Lower lobe of right lung (tissue), 2 donors: ENCODE measurements at places on chromosomes 13 and 19.
A peak's percentile ranks its signal among the peaks of the same experiment; 100 is the strongest.

GRCh38 chr13:34156841-34157365 is 339.0 kb downstream of the RFC3 start:
- H3K27ac ChIP-seq: no peak overlapping the region
- H3K27me3 ChIP-seq: no peaks in the 10 kb centered on the region
- H3K4me3 ChIP-seq: no peak overlapping the region
- peaks cover 10% of the 10 kb centered on the region for H3K4me1 ChIP-seq

DNA sequence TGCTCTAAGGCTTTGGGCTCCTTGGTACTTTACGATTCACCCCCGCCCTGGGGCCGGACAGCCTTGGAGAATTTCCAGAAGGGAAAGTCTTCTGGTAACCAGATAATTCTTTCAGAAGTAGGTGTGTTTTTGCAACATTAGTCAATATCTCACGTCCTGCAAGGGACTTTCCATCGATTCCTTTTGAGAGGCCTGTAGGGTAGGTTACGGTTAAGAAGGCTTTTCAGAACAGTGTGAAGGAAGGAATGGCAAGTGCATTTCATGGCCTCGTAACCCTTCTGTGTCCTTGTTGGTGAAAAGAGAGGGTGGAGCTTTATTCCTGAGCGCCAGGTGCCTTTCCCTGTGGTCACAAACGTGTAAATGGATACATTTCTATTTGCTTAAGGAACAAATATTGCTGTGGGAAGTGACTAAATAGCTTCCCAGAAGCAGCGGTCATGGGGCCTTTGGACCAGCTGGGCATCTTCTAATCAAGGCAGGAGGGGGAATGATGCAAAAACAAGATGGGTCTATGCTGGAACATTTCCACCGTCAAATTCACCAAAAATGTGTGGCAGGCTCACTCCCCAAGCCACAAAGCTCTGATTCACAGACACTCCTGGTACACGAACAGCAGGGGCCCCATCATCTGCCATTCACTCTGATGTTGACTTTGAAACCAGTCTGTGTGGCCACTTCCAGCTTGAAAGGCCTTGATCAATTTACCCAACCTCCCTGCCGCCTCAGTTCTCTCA is 99.2 kb downstream of the ANKRD10 start:
- DNase-seq: no peak
- no peaks in the 10 kb centered on the region for H3K36me3 ChIP-seq
- no peak overlapping the region for H3K4me3 ChIP-seq

GRCh38 chr13:78759704-78760103 is 100.7 kb upstream of the OBI1 start:
- H3K27me3 ChIP-seq: no peaks in the 10 kb centered on the region
- DNase-seq: no peak
- H3K4me3 ChIP-seq: no peak overlapping the region
- H3K36me3 ChIP-seq: no peaks in the 10 kb centered on the region
- H3K27ac ChIP-seq: no peak overlapping the region

DNA sequence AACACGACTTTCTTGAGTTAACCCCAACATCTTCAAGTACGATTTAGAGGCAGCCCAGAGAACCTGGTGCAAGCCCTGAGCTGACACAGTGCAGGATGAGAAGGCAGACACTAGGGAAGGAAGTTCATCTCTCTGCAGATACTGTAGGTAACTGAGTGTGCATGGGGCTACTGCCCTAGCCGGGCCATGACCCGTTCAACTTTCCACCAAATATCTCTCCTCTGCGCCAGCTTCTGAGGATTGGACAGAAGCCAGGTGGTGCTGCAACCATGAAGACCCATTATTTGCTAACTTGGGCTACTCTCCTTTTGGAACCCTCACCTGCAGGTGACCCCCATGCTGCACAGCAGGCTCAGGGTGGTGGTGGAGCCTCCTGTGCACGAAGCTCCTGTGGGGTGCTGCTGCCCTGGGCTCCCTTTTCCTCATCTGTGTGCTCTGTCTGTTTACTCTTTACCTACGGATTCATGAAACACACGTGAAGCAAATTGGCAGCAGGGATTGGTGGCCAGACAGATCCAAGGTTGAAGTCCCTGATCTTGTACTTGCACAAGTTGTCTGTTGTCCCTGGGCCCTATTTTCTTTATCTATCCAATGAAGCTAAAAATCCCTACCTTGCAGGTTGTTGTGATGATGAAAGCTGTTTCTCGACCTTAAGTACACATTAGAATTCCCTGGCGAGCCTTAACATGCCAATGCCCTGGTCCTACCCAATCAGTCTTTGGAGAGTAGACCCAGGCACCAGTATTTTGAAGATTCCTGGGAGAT is 227.8 kb downstream of the LACC1 start:
- H3K36me3 ChIP-seq: no peaks in the 10 kb centered on the region
- H3K4me3 ChIP-seq: no peak overlapping the region
- no peaks in the 10 kb centered on the region for H3K27me3 ChIP-seq
- DNase-seq: no peak
- H3K4me1 ChIP-seq: peaks cover 14% of the 10 kb centered on the region
- H3K27ac ChIP-seq: no peak overlapping the region

DNA sequence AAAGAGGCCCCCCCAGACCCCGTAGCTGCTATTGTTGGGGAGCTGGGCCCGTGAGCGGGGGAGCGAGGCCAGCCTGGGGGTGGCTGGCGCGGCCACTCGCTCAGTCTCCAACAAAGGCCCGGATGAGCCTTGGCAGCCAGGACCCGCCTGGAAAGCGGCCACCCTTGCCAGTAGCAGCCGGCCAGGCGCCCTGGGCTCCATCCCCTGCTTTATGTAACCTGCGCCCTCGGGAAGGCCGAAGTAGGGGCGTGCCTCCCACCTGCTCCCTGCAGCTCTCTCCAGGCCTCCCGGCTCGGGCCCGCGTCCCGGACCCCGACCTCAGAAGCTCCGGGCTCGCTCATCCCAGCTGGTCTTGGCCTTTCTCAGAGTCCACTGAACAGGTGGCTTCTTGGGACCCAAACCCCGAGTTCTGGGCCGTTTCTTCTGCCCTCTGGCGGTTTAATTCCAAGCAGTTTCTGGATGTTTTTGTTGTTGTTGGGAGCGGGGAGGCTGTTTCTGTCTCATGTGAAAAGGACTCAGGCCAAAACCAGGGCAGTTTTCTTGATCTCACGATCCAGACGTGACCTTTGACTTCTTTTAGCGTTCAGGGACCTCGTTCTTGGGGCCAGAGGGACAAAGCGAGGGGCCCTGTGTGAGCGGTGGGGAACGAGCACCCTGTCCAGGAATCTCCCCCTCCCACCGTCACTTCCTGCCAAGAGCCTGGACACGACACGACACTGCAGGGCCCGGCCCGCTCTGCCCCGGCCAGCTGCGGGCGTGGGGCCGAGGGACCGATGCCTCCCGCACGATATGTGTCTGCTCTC is 1.2 kb downstream of the CDC34 start:
- DNase-seq: peak; percentile 78
- peak overlapping the region; percentile 99 for H3K4me3 ChIP-seq

GRCh38 chr13:59120297-59120843 is 1043.4 kb downstream of the DIAPH3 start:
- no peak for DNase-seq
- H3K27me3 ChIP-seq: no peaks in the 10 kb centered on the region
- H3K4me3 ChIP-seq: no peak overlapping the region
- no peak overlapping the region for H3K27ac ChIP-seq
- H3K36me3 ChIP-seq: no peaks in the 10 kb centered on the region

- peaks cover 72% of the 10 kb centered on the region for H3K4me1 ChIP-seq
- no peaks in the 10 kb centered on the region for H3K27me3 ChIP-seq
- H3K4me3 ChIP-seq: peak overlapping the region; percentile 46
- H3K36me3 ChIP-seq: peaks cover 7% of the 10 kb centered on the region
Observed at GRCh38 chr19:1169411-1169791, 4.7 kb downstream of the SBNO2 start.

GRCh38 chr13:53050151-53050550 is 21.5 kb downstream of the OLFM4 start:
- H3K27me3 ChIP-seq: no peaks in the 10 kb centered on the region
- no peak overlapping the region for H3K27ac ChIP-seq

- H3K27ac ChIP-seq: no peak overlapping the region
- H3K4me3 ChIP-seq: no peak overlapping the region
Observed at GRCh38 chr19:29561601-29562000, 35.8 kb downstream of the VSTM2B start.

GRCh38 chr13:84315527-84315926 is 433.3 kb upstream of the SLITRK1 start:
- no peak overlapping the region for H3K27ac ChIP-seq
- no peaks in the 10 kb centered on the region for H3K36me3 ChIP-seq
- no peaks in the 10 kb centered on the region for H3K4me1 ChIP-seq
- H3K4me3 ChIP-seq: no peak overlapping the region

GRCh38 chr13:113664751-113665596 is 2.0 kb upstream of the GRK1 start:
- no peaks in the 10 kb centered on the region for H3K4me1 ChIP-seq
- no peaks in the 10 kb centered on the region for H3K27me3 ChIP-seq
- no peaks in the 10 kb centered on the region for H3K36me3 ChIP-seq
- H3K27ac ChIP-seq: no peak overlapping the region
- DNase-seq: peak; percentile 25

DNA sequence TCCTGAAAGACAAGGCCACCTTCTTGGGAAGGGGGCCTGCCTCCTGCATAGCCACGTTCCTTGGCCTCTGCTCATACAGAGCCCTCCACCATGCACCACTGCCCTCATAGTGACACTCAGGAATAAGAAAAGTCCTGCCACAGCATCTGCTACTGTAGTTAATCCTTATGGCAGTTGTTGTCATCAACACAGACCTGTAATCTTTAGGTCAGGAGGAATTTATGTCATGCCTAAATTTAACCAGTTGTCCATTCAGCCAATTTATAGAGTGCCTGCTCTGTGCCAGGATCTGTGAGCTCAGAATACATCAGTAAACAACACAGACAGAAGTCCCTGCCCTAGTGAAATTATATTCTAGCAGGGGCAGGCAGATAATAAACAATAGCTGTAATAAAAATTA is 44.4 kb downstream of the FAM124A start:
- no peak overlapping the region for H3K4me3 ChIP-seq
- H3K36me3 ChIP-seq: no peaks in the 10 kb centered on the region
- H3K27ac ChIP-seq: no peak overlapping the region
- H3K4me1 ChIP-seq: no peaks in the 10 kb centered on the region
- no peak for DNase-seq

DNA sequence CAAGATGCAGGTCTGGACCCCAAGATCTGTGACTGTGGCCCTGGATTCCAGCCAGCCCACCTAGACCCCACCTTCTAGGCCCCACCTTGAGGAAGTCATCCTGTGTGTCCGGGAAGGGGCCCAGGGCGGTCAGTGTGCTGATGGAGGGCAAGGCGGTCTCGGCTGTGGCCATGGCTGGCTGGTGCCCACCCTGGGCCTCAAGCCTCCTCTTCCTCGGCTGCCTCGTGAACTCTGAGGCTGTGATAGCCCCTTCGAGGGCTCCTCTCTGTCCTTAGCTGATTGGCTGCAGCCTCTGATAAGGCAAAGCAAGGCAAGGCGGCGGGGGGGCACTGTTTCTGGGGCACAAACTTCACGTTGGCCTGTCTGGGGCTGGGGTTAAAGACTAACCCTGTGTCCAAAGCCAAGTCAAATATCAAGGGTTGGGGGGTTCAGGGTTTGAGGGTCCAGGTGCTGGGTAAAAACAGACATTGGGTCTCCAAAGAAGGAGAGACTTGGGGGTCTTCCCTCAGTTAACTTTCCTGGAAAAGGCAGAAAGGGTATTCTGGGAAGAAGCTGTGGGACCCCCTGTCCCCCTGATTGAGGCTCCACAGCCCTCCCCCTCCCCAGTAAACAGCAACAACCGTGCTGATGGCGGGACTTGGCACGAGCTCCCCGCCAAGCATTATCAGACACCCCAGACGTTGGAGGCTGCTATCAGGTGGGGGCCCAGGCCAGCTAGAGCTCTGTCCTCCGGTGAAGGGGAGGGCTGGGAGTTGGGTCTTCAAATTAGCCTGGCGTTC is at the start of gene KLF1:
Gene KLF1 (minus strand): TSS at position 233 of the 779 bp plus-strand sequence. CDS start 61 bp downstream, at position 172.
- no peak for DNase-seq
- peaks cover 15% of the 10 kb centered on the region for H3K27me3 ChIP-seq
- H3K36me3 ChIP-seq: no peaks in the 10 kb centered on the region
- H3K4me3 ChIP-seq: peak within 1 kb of the TSS; percentile 54
- H3K27ac ChIP-seq: peak within 1 kb of the TSS; percentile 56

DNA sequence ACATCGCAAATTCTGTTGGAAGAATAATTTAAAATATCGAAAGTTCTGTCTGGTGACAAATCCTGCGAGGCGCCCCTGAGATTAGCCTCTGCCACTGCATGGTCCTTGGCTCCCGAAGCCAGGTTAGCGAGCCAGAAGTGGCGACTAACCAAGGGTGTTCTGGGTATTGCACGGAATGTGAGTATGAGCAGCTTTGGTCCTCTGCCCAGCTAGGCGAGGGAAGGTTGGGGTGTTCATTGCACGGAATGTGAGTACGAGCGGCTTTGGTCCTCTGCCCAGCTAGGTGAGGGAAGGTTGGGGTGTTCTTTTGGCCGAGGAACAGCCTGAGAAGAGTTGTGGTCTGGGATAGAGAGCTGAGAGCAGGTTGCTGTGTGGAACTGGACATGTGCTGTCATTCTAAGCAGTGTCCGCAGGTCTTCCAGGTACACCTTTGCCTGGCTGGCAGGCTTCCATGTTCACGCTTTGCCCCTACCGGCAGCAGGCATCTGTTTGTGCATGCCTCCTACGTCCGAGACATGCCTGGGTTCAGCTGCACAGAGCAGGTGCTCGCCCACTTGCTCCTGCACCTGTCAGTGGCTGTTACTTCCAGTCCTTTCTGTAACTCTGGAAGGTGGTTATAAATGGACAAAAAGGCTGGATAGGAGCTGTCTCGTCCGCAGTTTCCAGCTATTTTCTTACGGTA is 18.3 kb upstream of the TEX29 start:
- peaks cover 88% of the 10 kb centered on the region for H3K36me3 ChIP-seq
- no peak overlapping the region for H3K27ac ChIP-seq
- no peaks in the 10 kb centered on the region for H3K4me1 ChIP-seq

DNA sequence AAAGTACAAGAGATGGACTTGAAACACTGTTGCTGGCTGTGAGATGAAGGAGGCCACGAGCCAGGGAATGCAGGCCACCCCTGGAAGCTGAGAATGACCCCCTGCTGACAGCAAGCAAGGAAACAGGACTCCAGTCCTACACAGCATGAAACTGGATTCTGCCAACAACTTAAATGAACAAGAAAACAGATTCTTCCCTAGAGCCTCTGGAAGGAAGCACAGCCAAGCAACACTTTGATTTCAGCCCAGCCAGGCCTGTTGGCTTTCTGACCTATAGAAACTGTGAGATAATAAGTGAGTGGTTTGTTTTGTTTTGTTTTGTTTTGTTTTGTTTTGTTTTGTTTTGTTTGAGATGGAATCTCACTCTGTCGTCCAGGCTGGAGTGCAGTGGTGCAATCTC is 105.3 kb upstream of the CACNA1A start:
- H3K27me3 ChIP-seq: no peaks in the 10 kb centered on the region
- H3K27ac ChIP-seq: no peak overlapping the region
- H3K36me3 ChIP-seq: no peaks in the 10 kb centered on the region
- DNase-seq: no peak
